ENCODE measurements at places on chromosomes 16 and 17. TPM values are rescaled to one million over a fixed set of nuclear protein-coding genes. Genes with fewer than 3 reads are reported as not detected.

TPPP3 gene
- total RNA-seq = 3.8 TPM

HSD3B7 gene
- total RNA-seq = 0.94 TPM

ANKS4B gene
- not detected for total RNA-seq

RNU2-1 gene
- not detected for total RNA-seq

IRX3 gene
- not detected for total RNA-seq

CORO6 gene
- 2.5 TPM for total RNA-seq

C17orf78 gene
- total RNA-seq = not detected

FOXF1 gene
- total RNA-seq = 0.31 TPM

SLC52A1 gene
- not detected for total RNA-seq

DNAJA3 gene
- total RNA-seq = 33.2 TPM

Measured in parietal lobe (tissue), 2 donors.